ENCODE measurements at places on chromosomes 3 and 15.
A peak's percentile ranks its signal among the peaks of the same experiment; 100 is the strongest.

- peak; percentile 5 for DNase-seq
Observed at GRCh38 chr3:135106445-135106844, 311.4 kb downstream of the EPHB1 start.

GRCh38 chr3:112460519-112461195 is 38.6 kb downstream of the BTLA start:
- DNase-seq: no peak

DNA sequence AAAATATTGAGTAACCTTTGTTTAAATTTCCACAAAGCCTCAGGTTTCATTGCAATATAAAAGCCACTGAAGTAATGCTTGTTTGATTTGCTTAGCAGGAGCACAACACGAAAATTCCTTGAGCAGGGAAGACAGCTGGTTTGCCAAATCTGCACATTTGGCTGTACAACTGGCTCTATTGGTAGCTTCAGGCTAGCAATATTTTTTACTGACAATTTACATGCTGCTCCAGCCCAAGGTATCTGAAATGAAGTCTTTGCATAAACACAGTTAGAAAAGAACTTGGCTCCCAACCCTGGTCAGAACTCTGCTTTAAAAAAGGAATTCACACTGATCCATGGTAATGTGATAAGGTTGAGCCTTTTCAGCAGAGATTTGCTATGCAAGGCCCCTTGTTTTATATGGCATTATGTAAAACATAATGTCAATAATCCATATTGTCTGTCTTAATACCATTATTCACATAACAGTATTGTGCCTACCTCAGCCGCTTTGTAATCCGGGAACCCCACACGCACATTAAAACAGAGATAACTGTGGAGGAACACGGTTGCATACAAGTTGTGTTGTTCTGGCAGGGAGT is 55.7 kb upstream of the CHL1 start:
- DNase-seq: no peak

GRCh38 chr3:108001457-108001856 is 89.4 kb downstream of the CD47 start:
- no peak for DNase-seq

- DNase-seq: no peak
Observed at GRCh38 chr3:177449360-177450006, 252.2 kb upstream of the TBL1XR1 start.

DNA sequence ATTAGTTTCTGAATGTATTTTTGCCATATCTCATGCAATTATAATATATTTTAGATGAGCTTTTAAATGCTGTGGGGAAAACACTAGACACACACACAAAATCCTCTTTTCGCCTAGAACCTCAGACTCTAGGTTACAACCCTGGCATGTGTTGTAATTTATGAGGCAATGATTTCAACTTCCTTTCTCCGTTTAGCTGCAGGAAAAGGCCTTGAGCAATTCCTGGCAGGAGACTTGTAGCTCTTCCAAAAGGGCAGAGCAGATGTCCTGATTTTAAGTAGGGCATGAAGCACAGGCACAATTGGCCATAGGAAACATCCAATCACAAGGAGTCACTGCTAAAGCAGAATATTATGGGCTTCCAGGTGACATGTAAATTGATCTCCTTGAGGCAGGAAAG is 82.0 kb downstream of the GPR156 start:
- DNase-seq: peak; percentile 65

DNA sequence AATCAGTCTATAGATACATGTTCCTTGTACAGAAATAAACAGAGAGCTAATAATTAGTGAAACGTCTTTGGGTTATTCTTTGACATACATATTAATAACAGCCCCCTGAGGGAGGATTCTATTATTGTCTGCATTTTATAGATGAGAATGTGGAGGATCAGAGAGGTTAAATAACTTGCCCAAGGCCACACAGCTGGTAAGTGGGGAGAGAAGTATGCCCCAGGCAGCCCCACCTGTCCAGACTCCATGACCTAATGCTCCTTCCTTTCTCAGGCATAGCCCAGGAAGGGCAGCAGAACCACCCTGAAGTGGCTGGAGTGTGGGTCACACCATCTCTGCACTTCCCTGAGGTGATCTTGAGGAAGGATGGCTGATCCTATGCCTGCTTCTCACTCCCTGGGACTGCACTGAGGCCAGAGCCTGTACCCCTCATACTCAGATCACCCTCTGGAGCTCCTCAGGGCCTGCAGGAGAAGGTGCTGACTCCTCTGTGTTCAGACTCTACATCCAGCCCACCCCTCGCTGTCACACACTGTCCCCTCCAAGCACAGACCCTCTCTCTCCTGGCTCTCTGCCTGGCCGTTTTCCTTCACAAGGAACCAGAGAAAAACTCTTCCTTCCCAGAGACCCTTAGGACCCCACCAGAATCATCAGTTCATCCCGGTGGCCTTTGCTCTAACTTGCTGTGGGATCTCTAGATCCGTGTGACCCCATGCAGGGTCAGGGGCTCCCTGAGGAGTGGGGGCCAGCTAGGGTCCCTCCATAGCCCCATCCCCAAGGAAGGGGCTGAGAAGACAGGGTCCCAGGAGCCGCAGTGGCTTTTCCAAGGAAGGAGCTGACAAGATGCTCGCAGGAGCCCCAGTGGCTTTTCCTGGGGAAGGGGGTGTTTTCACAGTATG is 4.4 kb upstream of the HHATL start:
- no peak for DNase-seq

GRCh38 chr3:170811515-170811914 is 58.5 kb downstream of the RPL22L1 start:
- DNase-seq: no peak

GRCh38 chr3:159486580-159486979 is 502.1 kb upstream of the IL12A start:
- no peak for DNase-seq
